ENCODE measurements at places on chromosomes 7 and 10. TPM values are rescaled to one million over a fixed set of nuclear protein-coding genes. Genes with fewer than 3 reads are reported as not detected.

The OR2A42 gene
- 0.97 TPM for polyA plus RNA-seq

The CALML3 gene
- not detected for polyA plus RNA-seq

The TMEM236 gene
- 0.26 TPM for polyA plus RNA-seq

The CTBP2 gene
- polyA plus RNA-seq = 83.7 TPM

The ABCB4 gene
- 2.0 TPM for polyA plus RNA-seq

The CCDC3 gene
- polyA plus RNA-seq = 10.0 TPM

The TAS2R41 gene
- polyA plus RNA-seq = not detected

The APBB1IP gene
- 1.2 TPM for polyA plus RNA-seq
